Neural progenitor cell (in vitro differentiated cells): ENCODE measurements at places on chromosomes 7 and 10.

DNA sequence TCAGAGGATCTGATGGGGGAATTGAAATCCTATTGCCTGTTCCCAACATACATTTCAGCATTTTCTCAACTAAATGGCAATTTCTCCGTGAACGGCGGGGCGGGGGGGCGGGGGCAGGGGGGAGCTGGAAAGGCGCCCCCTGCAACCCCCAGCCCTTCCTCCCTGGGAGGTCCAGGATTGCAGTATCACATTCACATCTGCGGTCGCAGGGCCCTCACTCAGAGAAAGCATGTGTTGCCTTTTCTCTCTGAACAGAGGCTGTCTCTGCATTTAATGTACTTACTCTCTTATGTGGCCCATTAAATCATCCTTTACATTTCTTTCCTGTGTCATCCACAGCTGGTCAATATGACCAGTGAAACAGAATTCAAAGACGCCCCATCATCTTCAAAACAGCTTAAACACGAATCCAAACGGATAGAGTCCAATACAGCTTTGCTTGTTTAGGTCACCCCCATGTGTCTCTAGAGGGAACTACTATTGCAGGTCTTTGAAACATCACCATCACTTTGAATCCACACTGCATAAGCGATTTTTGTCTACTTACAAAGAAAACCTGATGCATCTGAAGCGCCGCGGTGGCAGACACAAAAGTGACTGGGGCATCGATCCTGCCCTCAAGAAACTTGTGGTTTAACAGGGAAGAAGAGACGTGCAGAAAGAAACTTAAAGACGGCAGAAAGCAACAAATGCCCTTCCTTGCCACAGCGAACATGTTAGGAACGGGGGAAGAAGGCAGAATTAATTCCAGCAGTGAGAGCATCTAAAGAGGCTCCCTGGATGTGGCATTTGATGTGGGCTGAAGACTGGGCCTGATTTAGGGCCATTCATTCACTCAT, 17.0 kb upstream of the ECHDC3 start:
- peak; percentile 63 for DNase-seq
- H3K4me1 ChIP-seq, result no peaks in the 10 kb centered on the region
- no peak overlapping the region for H3K4me3 ChIP-seq
- H3K36me3 ChIP-seq, result no peaks in the 10 kb centered on the region
- no peaks in the 10 kb centered on the region for H3K27me3 ChIP-seq

DNA sequence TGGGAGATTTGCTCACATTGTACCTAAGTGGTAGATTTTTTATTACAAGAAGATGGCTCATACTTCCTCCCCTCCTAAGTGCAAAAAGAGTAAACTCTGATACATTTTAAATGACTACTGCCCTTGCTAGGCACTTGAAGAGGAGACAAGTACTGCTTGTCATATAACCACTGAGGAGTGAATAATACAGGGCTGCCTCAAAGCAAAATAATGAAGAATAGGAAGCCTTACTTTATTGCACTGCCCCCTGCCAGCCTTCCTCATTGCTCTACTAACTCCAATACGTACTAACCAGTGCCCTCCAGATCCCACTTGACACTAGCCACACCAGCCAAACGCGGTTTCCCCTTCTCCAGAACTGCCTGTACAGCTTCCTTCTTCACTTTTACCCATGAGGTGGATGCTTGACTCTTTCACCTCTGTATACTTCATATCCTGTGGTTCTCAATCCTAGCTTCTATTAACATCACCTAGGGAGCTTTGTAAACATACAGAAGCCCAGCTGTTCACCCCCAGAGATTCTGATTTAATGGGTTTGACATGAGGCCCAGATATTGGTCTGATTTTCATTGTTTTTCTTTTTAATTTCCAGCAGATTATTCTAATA, 11.7 kb upstream of the MTERF1 start:
- DNase-seq, result peak; percentile 48
- H3K4me1 ChIP-seq, result peaks cover 64% of the 10 kb centered on the region
- H3K36me3 ChIP-seq, result peaks cover 7% of the 10 kb centered on the region
- peak overlapping the region; percentile 12 for H3K4me3 ChIP-seq
- H3K27me3 ChIP-seq, result no peaks in the 10 kb centered on the region

DNA sequence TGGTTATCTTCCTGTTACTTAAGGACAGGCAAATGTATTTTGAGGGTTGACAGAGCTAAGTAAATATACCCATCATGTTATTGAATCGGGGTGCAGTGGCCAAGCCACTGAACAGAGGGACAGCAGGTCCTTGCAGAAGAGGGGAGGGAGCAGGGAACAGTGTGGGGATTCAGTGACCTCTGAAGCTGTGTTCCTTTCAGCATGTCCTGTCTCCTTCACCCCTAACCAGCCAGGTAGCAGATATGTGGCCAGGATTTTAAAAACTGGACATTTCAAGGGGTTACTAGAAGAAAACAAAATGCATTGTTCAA, 12.7 kb downstream of the ANK3 start:
- DNase-seq, result no peak
- no peak overlapping the region for H3K4me3 ChIP-seq
- no peaks in the 10 kb centered on the region for H3K4me1 ChIP-seq
- no peaks in the 10 kb centered on the region for H3K27me3 ChIP-seq

DNA sequence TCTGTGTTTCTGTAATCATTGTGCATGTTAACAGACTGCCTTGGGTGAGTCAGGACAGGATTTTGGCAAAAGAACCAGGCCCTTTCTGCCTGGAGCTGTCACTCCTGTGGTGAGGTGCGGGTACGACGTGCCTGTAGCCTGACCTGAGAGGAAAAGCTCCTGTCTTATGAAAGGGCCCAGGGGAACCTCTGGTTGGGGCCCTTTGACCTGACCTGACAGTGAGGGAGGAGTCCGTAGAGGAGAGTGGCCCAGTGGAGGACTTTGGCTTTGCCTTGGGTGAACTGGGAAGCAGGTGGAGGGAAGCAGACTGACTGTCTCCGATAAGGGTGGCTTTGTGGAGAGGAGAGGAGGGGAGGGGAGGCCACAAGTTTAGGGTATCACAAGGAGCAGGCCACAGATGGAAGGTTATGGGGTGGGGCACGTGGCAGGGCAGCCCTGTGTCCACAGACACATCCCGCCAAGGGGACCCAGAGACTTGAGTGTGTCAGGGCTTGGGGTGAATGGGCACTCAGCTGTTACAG, 6.9 kb downstream of the PFKP start:
- H3K4me1 ChIP-seq, result peaks cover 16% of the 10 kb centered on the region
- H3K27me3 ChIP-seq, result no peaks in the 10 kb centered on the region
- DNase-seq, result no peak

DNA sequence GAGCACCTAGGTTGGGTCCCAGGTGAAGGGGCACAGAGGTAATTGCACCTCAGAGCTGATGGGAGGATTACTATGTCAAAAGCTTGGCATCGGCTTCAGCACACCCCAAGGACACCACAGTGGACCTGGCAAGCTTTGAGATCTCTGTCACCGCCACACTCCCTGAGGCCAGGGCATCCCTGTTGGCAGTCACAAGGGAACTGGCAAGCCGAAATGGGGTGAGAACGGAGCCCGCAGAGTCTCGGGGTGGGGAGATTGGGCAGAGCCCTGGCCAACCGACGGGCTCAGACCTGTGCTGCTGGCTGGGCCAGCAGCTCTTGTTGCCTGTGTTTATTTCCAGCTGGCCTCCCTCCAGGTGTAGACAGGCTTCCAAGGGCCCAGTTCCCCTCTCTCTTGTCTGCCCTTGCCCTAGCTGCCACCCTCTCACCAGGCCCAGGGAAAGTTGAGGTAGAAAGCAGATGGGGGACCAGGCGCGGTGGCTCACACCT, 2.5 kb downstream of the HSPB1 start:
- H3K27me3 ChIP-seq, result peaks cover 26% of the 10 kb centered on the region
- H3K4me3 ChIP-seq, result no peak overlapping the region
- DNase-seq, result no peak

GRCh38 chr7:144780071-144780608, 55.7 kb downstream of the TPK1 start:
- H3K27ac ChIP-seq, result no peak overlapping the region
- no peak for DNase-seq
- H3K4me3 ChIP-seq, result no peak overlapping the region
- no peaks in the 10 kb centered on the region for H3K27me3 ChIP-seq

DNA sequence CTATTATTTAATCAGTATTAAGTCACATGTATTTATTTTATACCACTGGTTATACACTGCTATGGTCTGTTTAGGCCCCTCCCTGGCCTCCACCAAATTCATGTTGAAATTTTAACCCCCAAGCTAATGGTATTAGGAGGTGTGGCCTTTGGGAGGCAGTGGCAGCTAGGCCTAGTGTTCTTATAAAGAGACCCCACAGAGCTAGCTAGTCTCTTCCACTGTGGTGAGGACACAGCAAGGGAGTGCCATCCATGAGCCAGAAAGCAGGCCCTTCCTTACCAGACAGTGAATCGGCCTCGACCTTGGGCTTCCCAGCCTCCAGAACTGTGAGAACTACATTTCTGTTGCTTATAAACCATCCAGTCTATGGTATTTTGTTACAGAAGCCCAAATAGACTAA, 28.7 kb downstream of the RBM48 start:
- H3K27ac ChIP-seq, result no peak overlapping the region
- no peak for DNase-seq
- no peaks in the 10 kb centered on the region for H3K4me1 ChIP-seq
- no peak overlapping the region for H3K4me3 ChIP-seq
- peaks cover 6% of the 10 kb centered on the region for H3K36me3 ChIP-seq

DNA sequence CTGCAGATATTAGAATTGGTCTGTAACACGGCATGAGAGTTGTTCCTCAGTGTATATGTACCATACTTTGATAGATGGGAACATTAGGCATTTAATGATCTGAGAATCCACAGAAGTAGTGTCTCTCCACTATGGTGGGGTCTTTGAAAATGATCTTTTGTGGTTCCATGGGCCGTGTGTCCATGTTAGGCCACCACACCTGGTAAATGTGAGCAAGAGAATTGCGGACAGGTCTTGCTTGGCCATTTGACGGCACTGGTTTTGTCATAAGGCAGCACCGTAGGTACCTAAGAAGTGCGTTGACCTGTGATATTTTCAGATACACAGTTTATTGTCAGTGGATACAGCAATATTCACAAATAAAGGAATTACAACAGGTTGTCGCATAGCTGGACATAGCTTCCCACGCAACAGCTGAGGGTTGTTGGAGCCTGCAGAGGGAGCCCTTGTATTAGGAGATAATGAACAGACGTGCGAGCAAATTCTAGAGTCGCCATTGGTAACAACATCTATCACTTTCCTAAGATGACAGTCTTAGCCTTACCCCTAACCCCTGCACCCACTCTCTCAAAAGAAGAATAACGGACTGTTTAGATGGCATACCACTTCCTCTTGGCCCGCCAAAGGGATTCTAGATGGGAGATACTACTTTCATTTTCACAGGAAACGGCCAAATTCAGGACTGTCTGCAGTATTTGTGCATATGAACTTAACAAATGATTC, 111.4 kb downstream of the COL28A1 start:
- no peaks in the 10 kb centered on the region for H3K27me3 ChIP-seq
- H3K36me3 ChIP-seq, result no peaks in the 10 kb centered on the region
- H3K4me1 ChIP-seq, result no peaks in the 10 kb centered on the region
- DNase-seq, result peak; percentile 80
- H3K27ac ChIP-seq, result no peak overlapping the region

GRCh38 chr7:70846208-70846607, 285.7 kb upstream of the GALNT17 start:
- H3K27me3 ChIP-seq, result no peaks in the 10 kb centered on the region
- H3K4me1 ChIP-seq, result peaks cover 14% of the 10 kb centered on the region
- no peaks in the 10 kb centered on the region for H3K36me3 ChIP-seq
- DNase-seq, result no peak

- no peaks in the 10 kb centered on the region for H3K27me3 ChIP-seq
- DNase-seq, result peak; percentile 40
- peak overlapping the region; percentile 85 for H3K27ac ChIP-seq
These were observed 108.0 kb downstream of the TCF7L2 start for GRCh38 chr10:113057948-113058522.

GRCh38 chr7:133003052-133003910, 78.6 kb downstream of the CHCHD3 start:
- no peaks in the 10 kb centered on the region for H3K27me3 ChIP-seq
- no peak for DNase-seq
- no peaks in the 10 kb centered on the region for H3K36me3 ChIP-seq
- no peak overlapping the region for H3K27ac ChIP-seq

- H3K4me3 ChIP-seq, result no peak overlapping the region
- DNase-seq, result no peak
- no peak overlapping the region for H3K27ac ChIP-seq
- H3K27me3 ChIP-seq, result no peaks in the 10 kb centered on the region
- no peaks in the 10 kb centered on the region for H3K4me1 ChIP-seq
These were observed 10.7 kb upstream of the GPR146 start for GRCh38 chr7:1033546-1034145.

DNA sequence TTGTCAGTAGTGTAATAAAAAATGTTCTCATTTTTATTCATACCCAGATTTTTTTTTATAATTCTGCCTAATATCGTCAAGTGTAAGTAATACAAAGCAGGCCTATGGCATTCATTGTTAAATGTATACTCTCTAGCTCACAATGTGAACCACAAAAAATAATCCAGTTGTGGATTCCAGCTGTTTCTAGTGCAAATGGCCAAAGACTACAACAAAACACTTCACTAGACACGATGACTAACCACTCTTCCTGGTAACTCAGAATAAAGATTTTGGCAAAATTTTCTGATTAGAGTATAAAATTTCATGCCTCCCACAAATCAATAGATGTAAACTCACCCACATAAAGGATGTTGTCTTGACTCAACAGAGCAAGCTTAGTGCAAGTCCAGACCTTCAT, 396.6 kb downstream of the DGKB start:
- no peak overlapping the region for H3K4me3 ChIP-seq
- no peak overlapping the region for H3K27ac ChIP-seq
- H3K4me1 ChIP-seq, result peaks cover 28% of the 10 kb centered on the region
- H3K27me3 ChIP-seq, result no peaks in the 10 kb centered on the region
- DNase-seq, result no peak

- no peak for DNase-seq
- H3K27ac ChIP-seq, result no peak overlapping the region
- no peaks in the 10 kb centered on the region for H3K36me3 ChIP-seq
- H3K4me1 ChIP-seq, result peaks cover 12% of the 10 kb centered on the region
- no peaks in the 10 kb centered on the region for H3K27me3 ChIP-seq
These were observed 170.8 kb upstream of the KLF14 start for GRCh38 chr7:130904792-130905191.

DNA sequence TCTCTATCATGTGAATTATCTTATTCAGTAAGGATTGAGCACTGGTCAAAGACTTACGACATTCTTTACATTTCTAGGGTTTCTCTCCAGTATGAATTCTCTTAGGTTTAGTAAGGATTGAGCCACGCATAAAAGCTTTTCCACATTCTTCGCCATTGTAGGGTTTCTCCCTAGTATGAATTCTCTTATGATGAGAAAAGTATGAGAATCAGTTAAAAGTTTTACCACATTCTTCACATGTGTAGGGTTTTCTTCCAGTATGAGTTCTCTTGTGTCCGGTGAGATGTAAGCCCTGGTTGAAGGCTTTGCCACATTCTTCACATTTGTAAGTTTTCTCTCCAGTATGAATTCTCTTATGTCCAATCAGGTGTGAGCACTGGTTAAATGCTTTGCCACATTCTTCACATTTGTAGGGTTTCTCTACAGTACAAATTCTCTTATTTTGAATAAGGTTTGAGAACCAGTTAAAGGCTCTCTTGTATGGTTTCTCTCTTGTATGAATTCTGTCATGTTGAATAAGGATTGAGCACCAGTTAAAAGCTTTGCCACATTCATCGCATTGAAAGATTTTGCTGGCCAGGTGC, 445.9 kb downstream of the ZNF479 start:
- no peaks in the 10 kb centered on the region for H3K36me3 ChIP-seq
- H3K4me1 ChIP-seq, result no peaks in the 10 kb centered on the region
- H3K27ac ChIP-seq, result no peak overlapping the region
- DNase-seq, result no peak

- no peaks in the 10 kb centered on the region for H3K36me3 ChIP-seq
- peak; percentile 92 for DNase-seq
- no peak overlapping the region for H3K27ac ChIP-seq
These were observed 4.6 kb downstream of the NKX2-3 start for GRCh38 chr10:99537086-99537988.
